ENCODE measurements at places on chromosomes 1 and 21. TPM values are rescaled to one million over a fixed set of nuclear protein-coding genes. Genes with fewer than 3 reads are reported as not detected.
A peak's percentile ranks its signal among the peaks of the same experiment; 100 is the strongest.

DNA sequence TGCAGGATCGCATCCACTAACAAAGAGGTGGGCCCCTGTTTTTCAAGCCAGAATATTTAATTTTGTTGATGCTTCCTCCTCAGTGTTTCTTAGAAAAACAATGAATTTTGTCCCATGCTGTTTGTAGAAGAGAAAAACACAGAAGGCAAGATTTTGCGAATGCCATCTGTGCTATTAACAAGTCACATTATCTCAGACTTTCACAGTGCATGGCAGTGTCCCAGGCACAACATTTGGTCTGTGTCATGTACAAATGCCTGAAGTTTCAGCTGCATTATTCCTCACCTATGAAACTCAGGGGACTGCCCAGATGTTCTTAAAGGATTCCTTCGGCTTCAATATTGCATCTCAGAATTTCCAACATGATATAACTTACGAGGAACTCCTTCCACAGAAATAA lies 99.6 kb upstream of the ZC3H11B start:
- H3K36me3 ChIP-seq: no peaks in the 10 kb centered on the region
- H3K27ac ChIP-seq: no peak overlapping the region
- H3K4me3 ChIP-seq: no peak overlapping the region
- no peak for DNase-seq

DNA sequence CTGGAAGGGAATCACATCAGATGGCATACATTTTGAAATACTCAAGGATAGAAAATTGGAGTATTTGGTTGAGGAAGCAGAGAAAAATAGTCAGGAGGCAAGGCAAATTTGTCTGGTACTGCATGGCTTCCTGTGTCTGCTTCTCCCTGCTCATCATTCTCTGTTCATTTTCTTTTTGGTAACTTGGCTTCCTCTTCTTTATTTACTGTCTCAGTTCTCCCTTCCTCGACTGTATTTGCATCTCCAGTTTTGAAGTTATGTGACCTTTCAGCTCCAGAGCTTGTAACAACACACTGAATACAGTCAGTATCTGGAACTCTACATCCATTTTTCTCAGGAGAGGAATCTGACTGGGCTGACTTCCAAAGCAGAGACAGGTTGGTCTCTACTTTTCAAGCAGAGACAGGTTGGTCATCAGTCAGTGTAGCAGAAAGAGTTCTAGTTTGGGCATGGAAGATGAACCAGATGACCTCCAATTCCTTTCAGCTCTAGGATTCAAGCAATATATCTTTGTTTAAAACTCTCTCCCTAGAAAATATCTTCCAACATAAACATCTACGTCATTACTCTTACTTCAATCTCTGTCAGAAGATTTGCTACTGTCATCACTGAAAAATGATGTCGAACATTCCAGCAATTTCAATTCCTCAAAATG lies 571.2 kb downstream of the ADGRL2 start:
- no peaks in the 10 kb centered on the region for H3K4me1 ChIP-seq
- no peaks in the 10 kb centered on the region for H3K27me3 ChIP-seq
- no peaks in the 10 kb centered on the region for H3K36me3 ChIP-seq
- no peak overlapping the region for H3K27ac ChIP-seq

DNA sequence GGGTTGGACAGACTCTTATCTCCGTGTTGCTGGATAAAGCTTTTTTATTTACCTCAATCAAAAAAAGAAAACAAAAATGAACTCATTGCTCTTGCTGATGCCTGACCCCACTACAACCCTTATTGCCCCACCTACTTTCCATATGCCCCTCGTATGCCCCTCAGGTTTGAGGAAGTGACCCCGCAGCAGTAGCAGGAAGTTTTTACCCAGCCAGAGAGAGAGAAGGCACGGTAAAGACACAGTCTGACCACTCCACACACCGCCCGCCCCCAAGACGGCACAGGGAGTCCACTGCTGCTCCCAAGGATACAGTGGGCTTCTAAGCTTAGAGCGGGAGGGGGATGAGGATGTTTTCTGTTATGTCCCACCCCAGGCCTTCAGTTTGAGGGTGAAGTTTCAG lies 9.8 kb downstream of the PLEKHO1 start:
- DNase-seq: no peak
- peaks cover 26% of the 10 kb centered on the region for H3K4me1 ChIP-seq
- H3K27ac ChIP-seq: no peak overlapping the region
- peaks cover 23% of the 10 kb centered on the region for H3K36me3 ChIP-seq

DNA sequence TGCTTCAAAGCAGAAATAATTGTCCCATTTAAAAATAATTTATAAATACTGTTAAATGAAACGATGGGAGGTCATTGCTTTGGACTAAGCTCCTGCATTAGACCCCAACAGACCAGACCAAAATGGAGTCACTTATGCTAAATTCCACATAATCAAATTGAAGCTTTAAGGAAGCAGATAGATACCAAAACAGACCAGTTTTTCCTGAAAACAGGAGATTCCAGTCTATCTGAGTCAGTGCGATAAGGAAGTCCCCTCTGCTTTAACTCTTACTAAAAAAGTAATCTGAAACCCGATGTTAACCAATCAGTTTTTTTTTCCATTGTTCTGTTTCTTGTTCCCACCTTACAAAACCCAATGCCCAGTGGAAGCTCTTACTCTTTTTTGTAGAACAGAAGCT lies 16.2 kb upstream of the DNASE2B start:
- H3K4me3 ChIP-seq: no peak overlapping the region
- H3K36me3 ChIP-seq: no peaks in the 10 kb centered on the region
- H3K4me1 ChIP-seq: peaks cover 12% of the 10 kb centered on the region
- H3K27me3 ChIP-seq: no peaks in the 10 kb centered on the region

DNA sequence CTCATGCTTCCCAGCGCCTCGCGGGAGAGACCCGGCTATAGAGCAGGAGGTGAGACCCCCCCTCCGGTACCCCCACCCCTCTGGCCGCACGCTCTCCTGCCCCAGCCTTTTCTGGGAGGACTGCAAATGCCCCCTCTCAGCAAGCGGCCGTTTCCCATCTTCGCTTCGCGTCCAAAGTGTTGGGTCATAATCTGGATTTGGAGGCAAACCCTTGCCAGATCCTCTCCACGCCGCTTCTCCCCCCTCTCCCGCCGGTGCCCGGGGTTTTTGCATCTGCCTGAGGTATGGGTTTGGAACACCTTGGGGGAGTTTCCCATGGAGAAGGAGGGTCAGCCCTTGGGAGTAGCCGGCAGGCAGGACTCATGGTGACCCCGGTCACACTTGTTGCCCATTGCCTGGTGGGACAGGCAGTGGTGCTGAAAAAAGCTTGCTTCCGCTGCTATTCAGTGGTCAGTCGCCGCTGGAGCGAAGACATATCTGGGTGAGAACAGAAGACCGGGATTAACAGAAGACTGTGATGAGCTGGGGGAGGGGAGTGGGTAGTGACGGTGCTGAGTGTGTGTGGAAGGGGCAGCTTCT lies 935 bp downstream of the KCNK2 start:
- H3K27me3 ChIP-seq: peaks cover 74% of the 10 kb centered on the region
- peak overlapping the region; percentile 78 for H3K4me3 ChIP-seq
- DNase-seq: peak; percentile 54
- peaks cover 3% of the 10 kb centered on the region for H3K4me1 ChIP-seq
- H3K36me3 ChIP-seq: no peaks in the 10 kb centered on the region
- no peak overlapping the region for H3K27ac ChIP-seq

- no peak overlapping the region for H3K4me3 ChIP-seq
- no peak overlapping the region for H3K27ac ChIP-seq
- no peak for DNase-seq
- no peaks in the 10 kb centered on the region for H3K36me3 ChIP-seq
- no peaks in the 10 kb centered on the region for H3K4me1 ChIP-seq
Measured at GRCh38 chr1:208759255-208759654, 515.1 kb upstream of the PLXNA2 start.

DNA sequence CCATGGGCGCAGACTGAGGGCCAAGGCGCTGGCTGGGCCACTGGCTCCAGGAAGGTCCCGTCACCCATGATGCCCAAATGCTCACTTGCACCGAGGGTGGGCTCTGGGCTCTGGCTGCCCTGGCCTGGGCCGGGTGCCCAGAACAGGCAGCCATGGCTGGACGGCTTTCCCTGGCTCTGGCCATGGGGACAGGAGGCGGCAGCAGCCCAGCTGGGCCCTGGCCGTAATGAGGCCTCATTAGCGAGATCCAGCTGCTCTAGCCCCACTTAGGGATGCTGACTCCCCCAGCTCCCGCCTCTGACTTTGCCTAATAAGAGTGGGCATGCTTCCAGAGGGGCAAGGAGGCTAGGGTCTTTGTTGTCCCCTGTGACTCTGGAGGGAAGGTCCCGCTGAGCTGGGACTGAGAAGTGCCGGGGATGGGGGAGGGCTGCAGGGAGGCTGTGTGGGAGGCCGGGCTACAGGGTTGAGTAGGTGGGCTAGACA lies 11.8 kb downstream of the SLC6A9 start:
- no peak for DNase-seq
- H3K27me3 ChIP-seq: no peaks in the 10 kb centered on the region

DNA sequence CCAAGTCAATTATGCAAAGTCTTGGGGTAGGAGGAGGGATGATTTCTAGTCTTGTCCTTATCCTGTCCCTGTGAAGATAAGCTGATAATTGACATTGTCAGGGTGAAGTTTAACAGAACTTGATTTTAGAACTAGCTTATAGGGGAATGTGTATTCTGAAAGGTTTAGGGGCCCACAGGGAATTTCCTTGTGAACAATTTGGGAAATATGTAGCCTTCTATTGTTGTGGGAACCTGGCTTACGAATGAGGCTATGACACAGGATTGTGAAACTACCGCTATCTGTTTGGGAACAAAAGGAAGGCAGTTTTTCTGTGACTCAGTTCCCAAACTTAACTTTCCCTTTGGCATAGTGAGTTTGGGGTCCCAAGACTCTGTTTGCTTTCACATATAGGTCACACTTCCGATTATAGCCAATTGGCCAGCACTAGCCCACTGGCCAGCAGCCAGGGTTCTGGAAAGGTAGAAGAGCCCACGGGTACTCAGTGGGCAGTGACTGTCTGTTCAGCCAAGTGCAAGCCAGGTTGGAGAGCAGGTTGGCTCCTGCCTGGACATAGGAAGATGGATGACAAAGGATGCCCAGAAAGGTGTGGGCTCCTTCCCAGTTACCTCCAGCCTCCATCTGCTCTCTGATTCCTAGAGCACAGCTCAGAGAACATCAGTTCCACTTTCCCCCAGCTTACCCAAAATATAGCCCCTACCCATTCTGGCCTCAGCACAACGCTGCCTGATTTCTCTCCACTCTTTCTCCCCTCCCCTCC lies 35.5 kb downstream of the H3-3A start:
- no peak overlapping the region for H3K27ac ChIP-seq
- no peak overlapping the region for H3K4me3 ChIP-seq
- peaks cover 9% of the 10 kb centered on the region for H3K27me3 ChIP-seq

GRCh38 chr1:25544243-25544764 lies 898 bp downstream of the LDLRAP1 start:
- H3K27ac ChIP-seq: no peak overlapping the region
- peak overlapping the region; percentile 80 for H3K4me3 ChIP-seq

DNA sequence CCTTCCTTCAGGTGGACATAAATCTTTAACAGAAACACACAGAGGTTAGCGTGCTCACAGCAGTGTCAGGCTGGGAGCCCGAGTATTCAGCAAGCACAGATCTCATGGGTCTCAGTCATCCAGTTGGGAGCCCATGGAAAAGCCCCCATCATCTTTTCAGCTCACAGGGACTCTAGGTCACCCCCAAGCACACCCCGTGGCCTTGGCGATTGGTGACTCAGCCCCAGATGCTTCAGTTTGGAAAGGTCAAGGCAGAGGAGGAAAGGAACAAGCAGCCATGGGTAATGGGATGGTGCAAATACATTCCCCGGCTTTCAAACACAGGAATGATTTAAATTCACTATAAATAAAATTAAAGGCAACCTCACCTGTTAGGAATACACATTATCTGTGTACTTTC lies 88.9 kb downstream of the PGBD5 start:
- no peaks in the 10 kb centered on the region for H3K36me3 ChIP-seq
- no peak for DNase-seq
- no peak overlapping the region for H3K4me3 ChIP-seq
- no peaks in the 10 kb centered on the region for H3K27me3 ChIP-seq
- H3K4me1 ChIP-seq: peaks cover 8% of the 10 kb centered on the region

DNA sequence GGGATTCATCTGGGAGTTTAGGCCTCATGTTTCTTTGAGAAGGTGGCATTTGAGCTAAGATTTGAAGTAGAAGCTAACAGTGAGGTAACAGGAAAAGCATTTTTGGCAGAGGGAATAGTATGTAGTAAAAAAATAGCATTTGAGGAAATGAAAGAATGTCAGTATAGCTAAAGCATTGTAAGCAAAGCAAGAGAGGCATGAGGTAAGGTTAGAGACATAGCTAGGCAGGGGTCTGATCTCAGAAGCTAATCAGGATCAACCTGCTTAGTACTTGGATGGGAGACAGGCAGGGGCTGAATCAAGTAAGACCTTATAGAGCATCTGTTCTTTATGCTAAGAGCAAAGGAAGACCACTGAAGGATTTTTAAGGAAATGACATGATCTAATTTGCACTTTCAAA lies 4.0 kb downstream of the POLR3C start:
- no peak for DNase-seq
- peaks cover 8% of the 10 kb centered on the region for H3K4me1 ChIP-seq
- peaks cover 52% of the 10 kb centered on the region for H3K36me3 ChIP-seq

GRCh38 chr1:32606565-32607371 lies 43.6 kb downstream of the ZBTB8OS start:
- H3K36me3 ChIP-seq: no peaks in the 10 kb centered on the region
- H3K27me3 ChIP-seq: no peaks in the 10 kb centered on the region
- no peak for DNase-seq

DNA sequence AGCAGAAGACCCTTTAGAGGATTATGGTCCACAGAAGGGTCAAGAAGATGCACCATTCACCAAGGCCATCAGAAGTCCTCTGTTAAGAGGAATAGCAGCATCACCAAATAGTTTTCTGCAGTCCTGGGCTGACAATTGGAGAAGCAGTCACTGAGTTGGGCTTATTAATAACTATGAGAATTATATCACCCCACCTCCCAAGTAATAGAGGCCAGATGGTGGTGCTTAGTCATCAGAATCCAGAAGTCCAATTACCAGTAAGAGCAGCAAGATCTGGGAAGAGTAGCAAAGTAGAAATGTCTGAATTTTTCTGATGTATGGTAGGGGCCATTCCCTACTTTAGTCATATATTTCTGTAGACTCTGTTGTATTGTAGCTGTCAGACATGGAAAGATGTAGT lies 6.1 kb upstream of the PSMA5 start:
- H3K4me3 ChIP-seq: no peak overlapping the region
- no peaks in the 10 kb centered on the region for H3K27me3 ChIP-seq
- no peak overlapping the region for H3K27ac ChIP-seq
- no peaks in the 10 kb centered on the region for H3K36me3 ChIP-seq
- H3K4me1 ChIP-seq: no peaks in the 10 kb centered on the region
- no peak for DNase-seq

GRCh38 chr1:51189421-51190073 lies 46.5 kb upstream of the RNF11 start:
- H3K36me3 ChIP-seq: no peaks in the 10 kb centered on the region
- no peak overlapping the region for H3K27ac ChIP-seq
- no peak overlapping the region for H3K4me3 ChIP-seq
- peak; percentile 64 for DNase-seq
- no peaks in the 10 kb centered on the region for H3K4me1 ChIP-seq
- no peaks in the 10 kb centered on the region for H3K27me3 ChIP-seq

- H3K36me3 ChIP-seq: no peaks in the 10 kb centered on the region
- no peak for DNase-seq
- H3K4me3 ChIP-seq: no peak overlapping the region
Measured at GRCh38 chr1:206754011-206754410, 16.6 kb upstream of the IL19 start.

Gene DOCK7
- 37.4 TPM for total RNA-seq

Gene FMN2
- total RNA-seq: 2.5 TPM

Gene FNDC10
- total RNA-seq: 15.1 TPM

Gene RIMKLA
- 5.5 TPM for total RNA-seq

Gene TMEM240
- 5.1 TPM for total RNA-seq

Gene SLC44A3
- 2.9 TPM for total RNA-seq

Gene ZNF593OS
- not detected for total RNA-seq

Gene S100A1
- 0.66 TPM for total RNA-seq

Gene HES3
- total RNA-seq: 49.7 TPM

Measured in GM23338 (cell line).